ENCODE measurements at places on chromosomes 12 and 14. TPM values are rescaled to one million over a fixed set of nuclear protein-coding genes. Genes with fewer than 3 reads are reported as not detected.

The LRP10 gene
- total RNA-seq, result 104 TPM

The CNTN1 gene
- not detected for total RNA-seq

- H3K36me3 ChIP-seq, result no peaks in the 10 kb centered on the region
- H3K4me3 ChIP-seq, result no peak overlapping the region
- H3K27me3 ChIP-seq, result no peaks in the 10 kb centered on the region
- H3K27ac ChIP-seq, result no peak overlapping the region
- no peak for DNase-seq
These were observed 185.8 kb upstream of the NOS1 start for GRCh38 chr12:117547209-117547608.

GRCh38 chr14:85175556-85175955 is 354.4 kb upstream of the FLRT2 start:
- no peak overlapping the region for H3K4me3 ChIP-seq
- H3K27ac ChIP-seq, result no peak overlapping the region
- H3K4me1 ChIP-seq, result no peaks in the 10 kb centered on the region
- no peaks in the 10 kb centered on the region for H3K36me3 ChIP-seq

DNA sequence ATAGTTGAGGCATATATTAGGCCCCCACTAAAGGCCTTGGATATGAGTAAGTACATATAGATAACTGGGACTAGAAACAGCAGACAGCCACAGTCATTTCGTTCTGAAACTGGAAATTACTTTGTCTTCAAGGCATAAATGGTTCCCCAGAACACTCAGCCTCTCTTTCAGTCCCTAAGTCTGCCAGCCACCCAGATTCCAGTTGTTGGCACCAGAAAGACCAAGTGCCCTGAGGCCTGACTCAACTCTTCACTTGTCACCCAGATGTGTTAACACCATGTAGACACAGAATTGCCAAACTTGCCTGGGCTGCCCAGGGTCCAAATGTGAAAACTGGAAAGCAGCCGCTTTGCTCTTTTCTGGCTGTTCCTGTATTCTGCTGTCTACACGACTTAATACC is 3.0 kb upstream of the LGALS3 start:
- no peaks in the 10 kb centered on the region for H3K27me3 ChIP-seq
- no peak for DNase-seq
- no peaks in the 10 kb centered on the region for H3K36me3 ChIP-seq
- peaks cover 7% of the 10 kb centered on the region for H3K4me1 ChIP-seq
- no peak overlapping the region for H3K27ac ChIP-seq

- no peak overlapping the region for H3K27ac ChIP-seq
- DNase-seq, result no peak
- no peaks in the 10 kb centered on the region for H3K36me3 ChIP-seq
- no peak overlapping the region for H3K4me3 ChIP-seq
These were observed 25.7 kb upstream of the COCH start for GRCh38 chr14:30848449-30849240.

DNA sequence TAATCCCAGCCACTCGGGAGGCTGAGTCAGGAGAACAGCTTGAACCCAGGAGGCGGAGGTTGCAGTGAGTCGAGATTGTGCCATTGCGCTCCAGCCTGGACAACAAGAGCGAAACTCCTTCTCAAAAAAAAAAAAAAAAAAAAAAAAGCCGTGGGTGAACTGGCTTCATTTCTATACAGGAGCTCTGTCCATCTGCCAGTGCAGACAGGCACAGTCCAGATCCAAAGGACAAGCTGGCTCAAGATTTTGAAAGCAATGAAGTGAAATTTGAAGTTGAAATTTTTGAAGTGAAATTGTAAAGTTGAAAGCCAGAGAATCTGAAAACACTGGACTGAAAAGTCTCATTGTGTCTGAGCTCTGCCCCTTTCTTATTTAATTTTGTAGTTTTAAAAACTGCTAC is 134.7 kb downstream of the CALM1 start:
- no peaks in the 10 kb centered on the region for H3K27me3 ChIP-seq
- no peak for DNase-seq
- no peaks in the 10 kb centered on the region for H3K36me3 ChIP-seq
- no peaks in the 10 kb centered on the region for H3K4me1 ChIP-seq
- no peak overlapping the region for H3K27ac ChIP-seq

DNA sequence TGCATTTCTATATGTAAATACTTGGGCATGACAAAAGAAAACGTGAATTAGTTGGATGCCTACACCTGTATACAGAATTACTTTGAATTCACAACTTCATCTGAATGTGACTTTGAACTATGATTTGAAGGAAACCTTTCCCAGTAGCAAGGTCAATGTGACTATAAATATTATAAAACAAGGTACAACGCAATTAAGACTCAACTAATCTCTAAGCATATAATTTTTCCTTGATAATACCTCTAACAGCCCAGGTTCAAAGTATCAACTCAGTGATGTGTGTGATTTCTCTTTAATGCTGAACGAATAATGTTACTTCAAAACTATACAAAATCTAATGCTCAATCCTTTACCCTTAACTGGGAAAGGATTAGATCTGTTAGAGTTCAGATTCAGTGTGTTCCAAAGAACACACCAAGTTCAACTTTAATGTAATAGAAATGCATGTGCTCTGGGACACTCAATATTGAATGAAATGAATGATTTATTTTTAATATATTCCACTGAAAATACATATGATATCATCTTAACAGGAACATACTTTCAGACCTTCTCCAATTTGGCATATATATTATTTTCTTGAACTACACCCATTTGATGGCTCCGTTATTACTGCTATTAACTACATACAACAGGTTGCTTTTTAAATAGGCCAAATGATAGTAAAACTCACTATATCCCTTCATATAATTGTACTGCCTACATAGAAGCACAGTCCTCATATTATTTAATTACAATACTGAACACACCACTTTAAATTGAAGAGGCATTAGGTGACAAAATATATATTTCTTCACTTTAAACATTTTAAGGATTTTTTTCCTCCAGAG is 40.1 kb upstream of the MTERF2 start:
- H3K27me3 ChIP-seq, result no peaks in the 10 kb centered on the region
- H3K4me1 ChIP-seq, result no peaks in the 10 kb centered on the region
- H3K36me3 ChIP-seq, result no peaks in the 10 kb centered on the region
- DNase-seq, result no peak
- H3K4me3 ChIP-seq, result no peak overlapping the region

- peaks cover 64% of the 10 kb centered on the region for H3K4me1 ChIP-seq
- no peak overlapping the region for H3K27ac ChIP-seq
- DNase-seq, result no peak
- H3K36me3 ChIP-seq, result no peaks in the 10 kb centered on the region
- no peak overlapping the region for H3K4me3 ChIP-seq
These were observed 5.4 kb upstream of the LPAR5 start for GRCh38 chr12:6641131-6641530.

GRCh38 chr12:117688446-117688845 is 280.3 kb downstream of the KSR2 start:
- H3K36me3 ChIP-seq, result no peaks in the 10 kb centered on the region
- H3K4me3 ChIP-seq, result no peak overlapping the region
- no peaks in the 10 kb centered on the region for H3K27me3 ChIP-seq
- no peaks in the 10 kb centered on the region for H3K4me1 ChIP-seq

- no peak for DNase-seq
- H3K4me3 ChIP-seq, result no peak overlapping the region
- H3K36me3 ChIP-seq, result peaks cover 3% of the 10 kb centered on the region
- peaks cover 7% of the 10 kb centered on the region for H3K4me1 ChIP-seq
- H3K27ac ChIP-seq, result peak overlapping the region; percentile 38
These were observed 16.7 kb upstream of the TTC9 start for GRCh38 chr14:70624972-70625371.

DNA sequence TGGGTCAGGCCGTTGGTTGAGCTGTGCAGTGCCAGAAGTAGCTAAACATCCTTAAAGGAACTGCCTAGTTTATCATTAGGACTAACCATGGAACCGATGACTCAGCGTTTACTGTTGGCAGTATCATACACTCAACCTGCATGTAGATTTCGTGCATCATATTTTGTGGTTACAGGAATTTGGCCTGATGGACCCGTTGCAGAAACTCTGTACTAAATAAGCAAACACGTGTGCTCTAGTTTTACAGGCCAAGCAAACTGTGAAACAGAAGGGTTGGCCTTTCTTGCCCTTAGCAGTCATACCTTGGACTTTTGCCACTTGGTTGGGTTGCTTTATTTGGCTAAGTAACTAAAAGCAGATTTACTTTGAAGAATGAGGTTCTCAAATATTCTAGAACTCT is 35.6 kb downstream of the DGLUCY start:
- DNase-seq, result no peak
- peaks cover 2% of the 10 kb centered on the region for H3K36me3 ChIP-seq
- no peaks in the 10 kb centered on the region for H3K27me3 ChIP-seq
- no peak overlapping the region for H3K27ac ChIP-seq

DNA sequence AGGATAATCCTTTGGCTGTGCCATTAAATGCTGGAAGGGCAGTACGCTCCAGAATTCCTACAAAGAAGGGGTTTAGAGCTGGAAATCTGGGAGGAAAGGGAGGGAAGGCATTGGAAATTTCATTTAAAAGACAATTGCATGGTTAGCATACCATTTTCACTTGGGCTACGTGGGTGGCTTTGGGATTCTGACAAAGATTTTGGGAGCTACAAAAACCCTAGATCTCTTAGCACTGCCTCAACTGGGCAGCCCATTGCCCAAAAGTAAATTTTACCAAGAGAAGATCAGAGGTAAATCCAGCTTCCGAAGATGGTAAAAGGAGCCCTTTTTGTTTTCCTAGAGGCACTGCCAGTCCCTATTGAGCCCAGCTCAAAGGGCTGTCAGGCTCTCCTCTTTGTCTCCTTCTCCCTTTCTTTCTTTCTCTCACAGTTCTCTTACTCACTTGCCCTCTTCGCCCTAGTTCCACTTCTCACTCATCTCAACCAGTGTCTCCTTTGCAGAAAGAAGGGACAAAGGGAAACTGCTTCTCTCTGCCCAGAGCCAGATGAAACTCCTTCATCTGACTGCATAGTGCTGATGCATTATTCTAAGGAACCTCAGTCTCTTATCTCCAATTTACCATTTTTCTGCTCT is 125.4 kb upstream of the PLEKHA5 start:
- DNase-seq, result no peak
- no peak overlapping the region for H3K4me3 ChIP-seq
- H3K4me1 ChIP-seq, result no peaks in the 10 kb centered on the region
- no peak overlapping the region for H3K27ac ChIP-seq
- no peaks in the 10 kb centered on the region for H3K27me3 ChIP-seq

DNA sequence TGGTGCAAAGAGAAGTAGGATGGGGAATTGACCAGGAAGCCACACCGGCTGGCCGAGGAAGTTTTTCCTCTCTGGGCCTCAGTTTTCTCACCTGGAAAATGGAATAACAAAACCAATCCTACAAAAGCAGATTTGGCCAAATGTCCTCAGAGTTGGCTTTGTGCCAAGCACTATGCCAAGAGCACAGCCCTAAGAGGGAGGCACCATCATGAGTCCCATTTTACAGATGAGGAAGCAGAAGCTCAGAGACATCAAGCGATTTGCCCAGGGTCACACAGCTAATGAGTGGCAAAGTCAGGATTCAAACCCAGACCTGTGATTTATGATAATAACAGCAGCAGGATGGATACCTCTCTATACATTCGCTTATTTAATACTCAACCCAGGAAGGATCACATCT is 27.3 kb downstream of the RASAL1 start:
- H3K27me3 ChIP-seq, result no peaks in the 10 kb centered on the region
- no peaks in the 10 kb centered on the region for H3K36me3 ChIP-seq
- no peak overlapping the region for H3K27ac ChIP-seq
- peaks cover 8% of the 10 kb centered on the region for H3K4me1 ChIP-seq

DNA sequence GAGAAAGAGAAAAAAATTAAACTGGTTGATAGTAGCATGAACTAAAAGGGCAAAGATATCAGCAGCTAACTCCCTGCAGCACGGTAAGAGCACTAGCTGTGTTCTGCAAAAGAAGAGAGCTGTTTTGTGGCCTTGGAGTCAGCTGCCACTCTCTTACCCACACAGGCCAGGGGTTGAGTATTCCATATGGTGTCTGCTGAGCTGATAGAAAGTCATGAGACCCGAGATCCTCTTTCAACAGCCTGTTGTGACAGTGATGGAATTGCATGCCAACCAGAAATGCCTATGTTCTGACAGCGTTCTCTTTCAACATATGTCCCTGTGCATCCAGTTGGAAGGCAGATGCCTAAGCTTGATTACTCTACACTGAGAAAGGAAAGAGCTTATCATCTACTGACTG is 39.9 kb downstream of the TMTC1 start:
- H3K36me3 ChIP-seq, result no peaks in the 10 kb centered on the region
- no peaks in the 10 kb centered on the region for H3K4me1 ChIP-seq
- no peak for DNase-seq
- H3K27ac ChIP-seq, result no peak overlapping the region
- no peaks in the 10 kb centered on the region for H3K27me3 ChIP-seq

DNA sequence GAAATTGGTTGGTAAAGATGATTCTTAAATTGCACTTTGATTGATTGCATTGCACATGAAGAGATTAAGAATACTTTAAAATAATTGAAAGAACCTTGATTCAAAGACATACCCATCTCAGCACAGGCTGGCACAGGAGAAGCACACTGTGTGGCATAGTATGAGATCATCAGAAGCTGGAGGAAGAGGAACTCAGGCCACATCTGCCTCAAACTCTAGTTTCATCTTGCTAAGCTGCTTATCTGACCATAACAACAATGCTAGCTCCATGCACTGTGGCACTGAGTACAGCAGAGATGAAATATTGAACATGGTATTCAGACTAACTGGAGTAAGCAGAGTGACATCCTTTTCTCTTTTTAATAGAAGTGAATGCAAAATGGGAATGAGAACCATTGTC is 99.1 kb downstream of the TBC1D30 start:
- no peak for DNase-seq
- no peak overlapping the region for H3K27ac ChIP-seq
- H3K27me3 ChIP-seq, result no peaks in the 10 kb centered on the region

The FGD4 gene
- total RNA-seq, result 3.9 TPM

The C12orf60 gene
- total RNA-seq, result 1.4 TPM

The BEST3 gene
- total RNA-seq, result not detected

DNA sequence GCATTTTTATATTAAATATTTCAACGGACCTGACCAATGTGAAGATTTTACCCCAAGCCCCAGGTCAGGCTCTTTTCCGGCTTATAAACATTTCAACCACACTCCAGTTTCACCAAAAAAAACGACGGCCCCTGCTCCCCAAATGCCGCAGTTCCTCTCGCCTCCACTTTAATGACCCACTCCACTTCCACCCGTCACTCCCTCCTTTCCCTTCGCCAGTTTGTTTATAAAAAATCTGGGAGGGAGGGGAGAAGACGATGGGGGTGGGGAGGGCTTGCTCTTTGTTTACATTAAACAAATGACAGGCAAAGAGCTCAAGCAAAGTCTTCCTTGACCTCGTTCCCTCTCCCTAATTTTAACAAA is 5.4 kb downstream of the SIX6 start:
- peaks cover 44% of the 10 kb centered on the region for H3K4me1 ChIP-seq
- H3K27me3 ChIP-seq, result peaks cover 60% of the 10 kb centered on the region
- H3K27ac ChIP-seq, result no peak overlapping the region

Data from B cell (primary cell).